ENCODE measurements at places on chromosomes 3 and 15.

GRCh38 chr3:63400246-63400860 is 122.2 kb downstream of the SYNPR start:
- DNase-seq = no peak

GRCh38 chr3:93969443-93969842 is 4.3 kb downstream of the PROS1 start:
- no peak for DNase-seq

GRCh38 chr3:21704796-21705195 is 46.2 kb downstream of the ZNF385D start:
- DNase-seq = no peak

DNA sequence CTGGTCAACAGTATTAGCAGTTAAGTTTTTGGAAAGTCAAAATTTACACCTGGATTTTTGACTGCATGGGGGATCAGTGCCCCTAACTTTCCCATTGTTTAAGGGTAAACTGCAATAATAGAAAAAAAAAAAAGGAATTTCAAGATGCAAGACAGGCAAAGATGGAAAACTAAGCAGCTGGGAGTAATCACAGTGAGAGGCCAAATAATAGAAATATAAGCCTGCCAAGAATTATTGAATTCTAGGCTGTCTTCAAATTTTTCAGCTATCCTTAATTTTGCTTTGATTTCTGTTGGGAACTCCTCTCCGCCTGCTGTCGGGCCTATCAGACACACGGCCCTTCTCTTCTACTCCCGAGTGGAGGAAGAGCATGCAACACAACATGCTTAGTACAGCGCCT is 215.5 kb upstream of the LMCD1 start:
- DNase-seq = no peak

- no peak for DNase-seq
Measured at GRCh38 chr15:44366971-44367370, 60.5 kb upstream of the CTDSPL2 start.

GRCh38 chr3:186216900-186217819 is 108.3 kb upstream of the ETV5 start:
- DNase-seq = no peak

DNA sequence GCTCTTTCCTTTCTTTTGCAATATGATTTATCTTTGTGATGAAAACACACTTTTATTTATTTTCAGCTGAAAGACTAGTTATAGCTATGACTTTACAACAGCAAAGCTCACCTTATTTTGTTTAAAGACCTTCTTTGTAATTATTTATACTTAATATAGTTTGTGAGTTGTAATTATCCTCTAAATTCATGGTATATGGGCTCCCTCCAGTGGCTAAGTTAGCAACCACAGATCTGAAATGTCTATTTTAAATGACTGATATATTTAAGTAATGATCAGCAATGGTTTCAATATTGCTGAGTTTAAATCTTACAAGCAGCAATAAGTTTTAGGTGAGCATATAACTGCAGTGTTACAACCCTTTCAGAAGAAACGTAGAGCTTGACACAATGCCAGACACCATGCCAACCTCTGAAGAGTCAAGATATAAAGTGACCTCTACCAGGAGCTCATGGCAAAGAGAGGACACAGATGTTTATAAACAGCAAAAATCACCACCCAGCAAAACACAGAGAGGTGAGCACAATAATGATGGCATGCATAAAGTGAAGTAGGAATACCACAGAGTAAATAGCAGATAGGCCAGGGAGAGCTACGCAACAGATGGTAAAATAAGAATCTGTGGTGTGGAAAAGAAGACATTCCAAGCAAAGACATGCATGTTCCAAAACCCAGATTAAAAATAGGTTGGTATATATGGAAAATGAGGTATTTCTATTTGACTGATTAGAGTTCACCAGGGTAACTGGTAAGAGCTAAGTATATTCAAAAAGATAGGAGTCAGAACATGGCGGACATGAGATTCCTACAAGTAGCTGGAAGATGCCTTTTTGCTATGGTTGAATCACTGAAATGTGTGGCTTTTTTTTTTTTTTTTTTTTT is 143.7 kb upstream of the ZNF385D start:
- DNase-seq = no peak

DNA sequence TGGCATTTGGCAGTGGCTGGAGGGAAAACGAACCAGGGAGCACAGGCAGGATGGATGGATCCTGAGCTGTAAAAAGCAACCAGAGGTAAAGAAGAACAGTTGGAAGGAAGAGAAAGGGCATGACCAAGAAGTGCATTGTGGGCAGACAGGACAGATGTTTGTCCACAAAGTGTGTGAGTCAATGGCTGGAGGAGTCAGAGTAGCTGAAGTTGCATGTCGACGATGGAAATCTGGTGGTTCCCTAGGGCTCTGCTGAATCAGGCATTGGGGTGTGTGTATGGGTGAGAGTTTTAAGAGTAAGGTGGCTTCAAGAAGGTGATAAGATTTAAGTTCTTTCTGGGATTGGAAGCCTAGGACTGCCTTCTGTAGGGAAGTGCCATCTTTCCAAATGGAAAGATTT is 214.0 kb upstream of the BHLHE40 start:
- no peak for DNase-seq

DNA sequence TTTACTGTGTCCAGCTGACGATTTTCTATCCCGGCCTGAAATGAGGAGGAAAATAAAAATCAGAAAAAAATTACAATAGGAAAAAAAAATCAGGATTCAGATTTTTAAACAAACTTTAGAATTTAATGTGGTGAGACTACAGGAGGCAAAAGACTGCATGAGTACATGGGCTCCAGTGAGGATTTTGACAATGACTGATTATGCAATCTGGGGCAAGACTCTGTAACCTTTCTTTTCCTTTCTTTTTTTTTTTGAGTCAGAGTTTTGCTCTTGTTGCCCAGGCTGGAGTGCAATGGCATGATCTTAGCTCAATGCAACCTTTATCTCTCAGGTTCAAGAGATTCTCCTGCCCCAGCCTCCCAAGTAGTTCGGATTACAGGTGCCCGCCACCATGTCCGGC is 29.9 kb downstream of the SPG11 start:
- DNase-seq = no peak

DNA sequence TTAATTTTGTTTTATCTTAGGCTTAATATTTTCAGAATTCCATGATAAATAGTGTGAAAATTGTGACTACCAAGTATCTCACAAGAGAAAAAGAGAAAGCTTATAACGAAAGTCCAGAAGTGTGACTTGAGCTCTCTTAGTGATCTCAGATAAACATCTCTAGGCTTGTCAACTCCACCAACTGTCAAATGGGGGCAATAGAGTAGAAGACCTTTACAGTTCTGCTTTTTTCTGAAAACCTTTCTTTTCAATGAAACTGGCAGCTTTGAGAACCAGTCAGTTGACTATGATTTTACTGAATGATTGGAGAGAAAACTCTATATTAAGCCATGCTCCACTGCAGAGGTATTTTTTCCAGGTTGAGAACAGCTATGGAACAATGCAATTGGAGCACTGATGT is 119.2 kb upstream of the TP63 start:
- DNase-seq = no peak

DNA sequence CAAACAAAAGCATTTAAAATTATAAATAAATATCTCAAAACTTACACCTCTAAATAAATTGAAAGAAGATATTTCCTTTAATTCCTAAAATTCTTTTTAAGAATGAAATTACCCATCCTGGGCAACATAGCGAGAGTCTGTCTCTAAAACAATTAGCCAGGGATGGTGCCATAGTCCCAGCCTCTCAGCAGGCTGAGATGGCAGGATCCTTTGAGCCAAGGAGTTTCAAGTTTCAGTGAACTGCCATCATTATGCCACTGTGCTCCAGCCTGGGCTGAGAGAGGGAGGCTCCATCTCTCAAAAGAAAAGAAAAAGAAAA is 25.4 kb downstream of the AADAC start:
- no peak for DNase-seq

GRCh38 chr3:34934660-34935059 is 704.7 kb upstream of the ARPP21 start:
- DNase-seq = no peak

DNA sequence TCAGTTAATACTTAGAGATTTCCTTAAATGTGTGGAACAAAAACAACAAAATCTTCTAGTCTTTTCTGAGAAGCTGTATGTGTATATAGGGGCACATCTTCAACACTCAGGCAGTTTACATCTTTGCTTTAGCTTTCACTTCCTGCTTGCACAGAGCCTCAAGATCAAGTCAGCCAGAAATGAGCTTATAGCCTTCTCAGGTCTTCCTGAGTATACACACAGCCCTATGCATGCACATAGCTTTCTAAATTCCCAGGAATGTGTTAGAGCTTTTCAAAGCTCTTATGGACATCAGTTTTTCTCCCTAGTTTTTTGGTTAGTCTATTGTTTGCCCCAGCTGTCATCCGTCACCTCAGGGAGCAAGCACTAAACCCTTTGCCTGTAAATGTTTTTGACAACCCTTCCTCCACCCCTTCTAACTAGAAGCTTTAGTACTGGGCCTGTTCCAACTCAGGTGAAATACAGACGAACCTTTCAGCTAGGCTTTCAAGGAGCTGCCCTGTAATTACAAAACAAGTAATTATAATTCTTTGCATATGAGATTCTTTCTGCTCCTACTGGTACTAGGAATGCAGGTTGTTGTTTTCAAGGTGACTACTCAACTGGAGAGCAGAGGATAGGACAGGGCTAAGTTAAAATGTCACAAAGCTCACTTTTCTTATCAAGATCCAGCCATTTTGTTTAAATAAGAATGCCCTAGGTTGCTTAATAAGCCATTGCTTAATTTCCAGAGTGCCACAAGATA is 22.6 kb upstream of the MTMR10 start:
- DNase-seq = no peak

DNA sequence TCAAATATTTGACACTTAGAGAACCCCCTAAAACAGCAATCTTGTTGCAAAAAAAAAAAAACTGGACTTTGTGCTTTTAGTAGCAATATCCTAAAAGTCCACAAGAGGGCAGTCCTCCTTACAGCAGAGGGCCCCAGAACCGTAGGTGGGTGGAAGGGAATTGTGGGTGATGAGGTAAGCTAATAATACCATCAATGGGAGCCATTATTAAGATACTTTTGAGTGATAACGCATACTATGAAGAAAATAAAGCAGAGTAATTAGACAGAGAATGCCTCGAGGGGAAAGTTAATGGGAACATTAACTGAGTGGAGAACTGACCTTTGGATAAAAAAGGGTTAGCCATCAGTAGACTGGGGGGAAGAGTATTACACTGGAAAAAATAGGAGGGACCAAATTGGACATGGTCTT is 229.9 kb downstream of the THRB start:
- no peak for DNase-seq

DNA sequence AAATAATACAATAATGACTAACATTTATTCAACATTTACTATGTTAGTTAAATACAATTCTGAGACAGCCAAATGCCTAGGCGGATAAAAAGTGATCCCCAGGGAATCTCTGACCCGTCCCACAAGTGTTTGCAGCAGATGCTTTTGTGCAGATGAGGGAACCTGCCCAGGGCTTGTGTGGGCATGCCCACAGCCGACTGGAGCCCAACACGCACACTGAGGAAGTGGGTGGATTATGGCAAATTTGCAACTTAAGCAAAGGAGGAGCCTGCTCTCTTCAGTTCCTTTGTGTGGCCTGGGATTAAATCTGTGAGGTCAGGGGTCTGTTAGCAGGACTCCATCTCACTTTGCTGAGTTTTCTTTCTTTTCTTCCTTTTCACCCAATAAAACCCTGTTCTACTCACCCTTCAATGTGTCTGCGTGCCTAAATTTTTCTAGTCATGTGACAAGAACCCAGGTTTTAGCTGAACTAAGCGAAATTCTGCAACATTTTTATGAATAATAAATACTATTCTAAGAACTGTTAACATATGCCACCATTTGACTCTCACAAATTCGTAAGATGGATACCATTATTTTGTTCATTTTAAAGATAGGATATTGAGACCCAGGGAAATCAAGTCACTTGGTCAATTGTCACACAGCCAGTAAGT is 13.9 kb upstream of the RTP1 start:
- DNase-seq = peak; percentile 67

GRCh38 chr3:155556531-155556930 is 188.3 kb downstream of the PLCH1 start:
- no peak for DNase-seq

DNA sequence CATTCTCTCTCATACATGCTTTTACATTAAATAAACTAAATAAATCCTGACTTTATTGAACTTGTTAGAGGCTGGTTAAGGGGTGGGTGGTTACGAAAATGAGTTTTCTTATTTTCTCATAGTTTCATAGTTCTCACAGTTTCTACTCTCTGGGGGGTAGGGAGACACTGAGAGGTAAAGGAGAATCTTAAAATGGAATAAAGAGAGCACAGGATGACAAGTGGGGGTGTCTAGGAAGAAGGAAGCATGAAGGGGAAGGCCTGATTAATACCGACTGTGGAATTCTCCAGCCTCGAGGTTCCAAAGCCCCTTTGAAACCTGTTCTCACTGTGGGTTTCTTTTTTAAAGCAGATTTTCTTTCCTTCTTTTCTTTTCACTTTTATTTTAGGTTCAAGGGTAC is 66.4 kb upstream of the TRA2B start:
- DNase-seq = no peak

GRCh38 chr15:81497238-81497637 is 123.2 kb upstream of the TMC3 start:
- DNase-seq = no peak

- no peak for DNase-seq
Measured at GRCh38 chr3:107206141-107206540, 171.1 kb upstream of the CCDC54 start.

DNA sequence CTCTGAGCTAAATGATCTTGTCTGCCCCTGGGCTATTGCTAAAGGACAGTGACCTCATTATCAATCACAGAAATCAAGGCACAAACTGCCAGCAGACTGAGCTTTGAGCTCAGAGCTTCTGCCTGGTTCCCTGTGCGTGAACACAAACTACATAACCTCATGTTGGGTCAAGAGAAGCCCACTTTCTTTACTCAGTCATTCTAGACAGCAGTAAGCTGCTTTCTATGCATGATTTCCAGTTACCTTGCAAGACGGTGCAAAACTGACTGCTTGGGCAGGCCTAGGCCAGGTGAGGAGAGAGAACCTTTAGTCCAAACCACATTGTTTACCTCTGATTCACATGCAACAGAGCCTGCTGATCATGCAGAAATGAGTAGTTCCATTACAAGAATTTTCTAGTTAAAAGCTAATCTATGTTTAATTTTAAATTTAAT is 75.1 kb downstream of the ARRDC4 start:
- DNase-seq = no peak

DNA sequence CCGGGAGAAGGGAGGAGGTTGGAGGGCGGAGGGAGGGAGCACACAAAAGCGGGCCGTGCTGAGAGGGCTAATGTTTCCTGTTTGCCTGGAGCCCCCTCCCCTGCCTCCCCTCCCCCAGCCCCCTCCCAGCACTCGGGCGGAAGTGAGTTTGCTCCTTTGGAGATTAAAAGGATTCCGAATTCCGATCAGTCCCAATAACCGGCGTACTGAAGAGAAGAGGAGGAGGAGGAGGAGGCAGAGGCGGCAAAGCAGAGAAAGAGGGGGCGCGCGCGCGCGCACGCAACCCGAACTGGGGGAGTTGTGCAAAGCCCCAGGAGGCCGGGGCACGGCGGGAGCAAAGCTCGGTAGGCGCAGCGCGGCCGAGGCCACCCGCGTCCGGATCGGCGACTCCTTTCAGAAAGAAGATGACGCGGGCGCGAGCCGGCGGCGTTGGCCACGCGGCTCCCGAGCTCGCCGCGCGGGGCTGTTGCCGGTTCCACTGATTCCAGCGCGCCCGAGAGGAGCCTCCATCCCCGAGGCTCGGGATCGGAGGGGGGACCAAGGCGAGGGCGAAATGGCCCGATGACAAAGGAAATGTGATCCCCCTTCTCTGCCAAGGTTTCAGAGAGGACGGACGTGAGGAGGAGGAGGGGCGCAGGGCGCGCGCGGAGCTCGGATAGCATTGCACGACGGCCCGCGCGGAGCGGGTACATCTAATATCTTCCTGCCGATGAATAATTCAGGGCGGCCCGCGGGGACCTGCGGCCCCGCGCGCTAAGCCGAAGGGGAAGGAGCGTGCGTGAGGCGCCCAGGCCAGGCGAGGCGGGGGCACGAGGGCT is 1.1 kb upstream of the TRIM71 start:
- no peak for DNase-seq
